ENCODE measurements at places on chromosomes 2 and 18.

- no peaks in the 10 kb centered on the region for H3K36me3 ChIP-seq
- peaks cover 8% of the 10 kb centered on the region for H3K4me1 ChIP-seq
- no peaks in the 10 kb centered on the region for H3K27me3 ChIP-seq
- H3K4me3 ChIP-seq, result no peak overlapping the region
- DNase-seq, result no peak
- no peak overlapping the region for H3K27ac ChIP-seq
These were observed 187.4 kb downstream of the ARL4C start for GRCh38 chr2:234309431-234309830.

GRCh38 chr2:181241797-181242196 is 215.4 kb upstream of the ITGA4 start:
- DNase-seq, result no peak
- no peak overlapping the region for H3K27ac ChIP-seq
- H3K4me3 ChIP-seq, result no peak overlapping the region
- H3K36me3 ChIP-seq, result no peaks in the 10 kb centered on the region
- H3K4me1 ChIP-seq, result no peaks in the 10 kb centered on the region

- no peak for DNase-seq
- no peaks in the 10 kb centered on the region for H3K27me3 ChIP-seq
- no peaks in the 10 kb centered on the region for H3K36me3 ChIP-seq
- no peak overlapping the region for H3K27ac ChIP-seq
- no peaks in the 10 kb centered on the region for H3K4me1 ChIP-seq
These were observed 66.4 kb downstream of the OSR1 start for GRCh38 chr2:19292007-19292406.

GRCh38 chr2:37110306-37111212 is 26.2 kb downstream of the GPATCH11 start:
- no peaks in the 10 kb centered on the region for H3K27me3 ChIP-seq
- no peaks in the 10 kb centered on the region for H3K4me1 ChIP-seq
- H3K36me3 ChIP-seq, result peaks cover 2% of the 10 kb centered on the region
- DNase-seq, result no peak
- H3K4me3 ChIP-seq, result no peak overlapping the region

DNA sequence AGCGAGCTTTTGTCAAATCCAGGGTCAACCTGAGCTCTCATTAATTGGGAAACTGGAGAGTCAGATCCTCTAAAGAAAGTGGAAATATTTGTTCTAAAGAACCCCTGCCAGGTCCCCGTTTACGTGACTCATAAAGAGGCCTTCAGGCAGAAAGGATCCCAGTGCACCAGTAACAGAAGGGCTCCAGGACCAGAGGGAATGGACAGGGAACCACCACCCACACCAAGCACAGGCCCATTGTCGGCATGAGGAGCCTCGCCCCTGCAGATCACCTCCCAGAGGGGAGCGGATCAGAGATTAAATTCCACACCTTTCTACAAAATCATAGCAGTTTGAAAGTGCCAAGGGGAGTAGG is 16.4 kb upstream of the C1QL2 start:
- H3K27ac ChIP-seq, result no peak overlapping the region
- no peaks in the 10 kb centered on the region for H3K4me1 ChIP-seq
- DNase-seq, result no peak

DNA sequence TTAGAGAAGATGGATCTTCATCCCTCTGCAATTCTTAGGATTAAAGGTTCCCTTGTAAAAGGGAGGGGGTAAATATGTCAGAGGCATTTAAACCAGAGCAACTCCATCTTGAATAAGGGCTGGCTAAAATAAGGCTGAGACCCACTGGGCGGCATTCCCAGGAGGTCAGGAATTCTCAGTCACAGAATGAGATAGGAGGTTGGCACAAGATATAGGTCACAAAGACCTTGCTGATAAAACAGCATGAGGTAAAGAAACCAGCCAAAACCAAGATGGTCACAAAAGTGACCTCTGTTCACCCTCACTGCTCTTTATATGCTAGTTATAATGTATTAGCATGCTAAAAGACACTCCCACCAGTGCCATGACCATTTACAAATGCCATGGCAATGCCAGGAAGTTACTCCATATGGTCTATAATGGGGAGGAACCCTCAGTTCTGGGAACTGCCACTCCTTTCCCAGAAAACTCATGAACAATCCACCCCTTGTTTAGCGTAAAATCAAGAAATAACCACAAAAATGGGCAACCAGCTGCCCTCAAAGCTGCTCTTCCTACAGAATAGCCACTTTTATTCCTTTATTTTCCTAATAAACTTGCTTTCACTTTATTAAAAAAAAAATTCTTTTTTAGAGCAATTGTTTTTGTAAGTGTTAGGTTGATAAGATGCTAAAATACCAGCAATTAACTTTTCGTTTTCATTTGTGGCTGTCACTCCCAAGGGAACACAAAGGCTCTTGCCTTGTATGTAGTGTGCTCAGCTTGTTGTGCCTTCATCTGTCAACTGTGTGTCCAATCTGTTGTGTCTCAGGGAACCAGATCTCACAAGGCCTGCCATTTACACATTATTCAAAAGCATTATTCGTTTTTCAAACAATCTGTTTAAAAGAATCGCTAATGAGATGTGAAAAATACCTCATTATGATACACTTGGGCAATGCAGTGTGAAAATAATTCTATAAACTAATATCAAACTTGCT is 205.2 kb upstream of the RGPD4 start:
- no peak for DNase-seq
- H3K27me3 ChIP-seq, result no peaks in the 10 kb centered on the region
- H3K36me3 ChIP-seq, result no peaks in the 10 kb centered on the region
- H3K4me1 ChIP-seq, result no peaks in the 10 kb centered on the region

DNA sequence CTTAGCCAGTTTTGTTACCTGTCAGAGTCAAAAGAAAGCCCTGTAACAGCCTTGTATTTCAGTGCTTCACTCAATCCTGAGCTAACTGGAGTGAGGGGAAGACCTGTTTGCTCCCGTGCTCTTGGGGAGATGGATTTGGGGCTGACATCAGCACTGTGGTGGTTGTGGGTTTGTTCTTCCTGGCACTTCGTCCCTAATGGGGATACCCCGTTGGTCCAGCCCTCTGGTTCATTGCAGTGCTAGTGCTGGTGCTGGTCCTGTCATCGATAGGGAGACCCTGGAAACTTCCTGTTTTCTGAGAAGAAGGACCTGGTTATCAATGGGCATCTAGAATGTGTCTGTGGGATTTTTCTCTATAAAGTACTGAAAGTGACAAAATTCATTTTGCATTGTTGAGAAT is 205.4 kb downstream of the ZNF407 start:
- H3K36me3 ChIP-seq, result no peaks in the 10 kb centered on the region
- no peaks in the 10 kb centered on the region for H3K4me1 ChIP-seq
- H3K4me3 ChIP-seq, result no peak overlapping the region
- H3K27ac ChIP-seq, result no peak overlapping the region

GRCh38 chr18:44098551-44099098 is 582.1 kb upstream of the SETBP1 start:
- DNase-seq, result no peak
- H3K4me3 ChIP-seq, result no peak overlapping the region
- H3K4me1 ChIP-seq, result no peaks in the 10 kb centered on the region
- H3K27me3 ChIP-seq, result no peaks in the 10 kb centered on the region
- H3K36me3 ChIP-seq, result no peaks in the 10 kb centered on the region

DNA sequence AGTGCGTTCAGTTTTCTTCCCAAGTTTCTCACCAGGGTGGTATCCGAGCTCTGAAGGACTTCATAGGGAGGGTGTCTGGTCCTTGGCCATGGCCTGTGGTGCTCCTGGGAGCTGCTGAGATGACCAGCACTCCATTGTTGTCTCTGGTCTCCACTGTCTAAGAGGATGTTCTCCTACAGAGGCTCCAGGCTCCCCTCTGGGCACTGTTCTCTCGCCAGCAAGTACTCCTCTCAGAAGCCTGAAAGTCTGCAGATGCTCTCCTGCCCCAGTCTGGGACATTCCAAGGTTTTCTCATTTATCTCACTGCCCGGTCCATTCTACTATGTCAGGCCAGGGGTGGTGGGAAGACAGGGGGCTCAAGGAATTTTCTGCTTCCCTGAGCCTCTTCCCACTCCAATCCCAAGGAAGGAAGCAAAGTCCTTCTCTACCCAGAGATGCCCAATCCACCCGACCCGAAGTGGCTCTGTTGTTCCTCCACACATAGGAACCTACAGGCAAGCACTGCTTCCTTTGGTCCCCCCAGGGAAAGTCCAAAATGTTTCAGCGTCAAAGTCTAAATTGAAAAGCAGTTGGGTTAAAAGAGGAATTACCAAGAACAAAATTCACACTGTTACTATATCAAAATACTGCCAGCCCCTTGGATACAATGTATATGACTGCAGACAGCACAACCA is 110.5 kb downstream of the GYPC start:
- no peak for DNase-seq
- no peaks in the 10 kb centered on the region for H3K27me3 ChIP-seq
- H3K36me3 ChIP-seq, result no peaks in the 10 kb centered on the region
- H3K4me1 ChIP-seq, result no peaks in the 10 kb centered on the region
- H3K4me3 ChIP-seq, result no peak overlapping the region

DNA sequence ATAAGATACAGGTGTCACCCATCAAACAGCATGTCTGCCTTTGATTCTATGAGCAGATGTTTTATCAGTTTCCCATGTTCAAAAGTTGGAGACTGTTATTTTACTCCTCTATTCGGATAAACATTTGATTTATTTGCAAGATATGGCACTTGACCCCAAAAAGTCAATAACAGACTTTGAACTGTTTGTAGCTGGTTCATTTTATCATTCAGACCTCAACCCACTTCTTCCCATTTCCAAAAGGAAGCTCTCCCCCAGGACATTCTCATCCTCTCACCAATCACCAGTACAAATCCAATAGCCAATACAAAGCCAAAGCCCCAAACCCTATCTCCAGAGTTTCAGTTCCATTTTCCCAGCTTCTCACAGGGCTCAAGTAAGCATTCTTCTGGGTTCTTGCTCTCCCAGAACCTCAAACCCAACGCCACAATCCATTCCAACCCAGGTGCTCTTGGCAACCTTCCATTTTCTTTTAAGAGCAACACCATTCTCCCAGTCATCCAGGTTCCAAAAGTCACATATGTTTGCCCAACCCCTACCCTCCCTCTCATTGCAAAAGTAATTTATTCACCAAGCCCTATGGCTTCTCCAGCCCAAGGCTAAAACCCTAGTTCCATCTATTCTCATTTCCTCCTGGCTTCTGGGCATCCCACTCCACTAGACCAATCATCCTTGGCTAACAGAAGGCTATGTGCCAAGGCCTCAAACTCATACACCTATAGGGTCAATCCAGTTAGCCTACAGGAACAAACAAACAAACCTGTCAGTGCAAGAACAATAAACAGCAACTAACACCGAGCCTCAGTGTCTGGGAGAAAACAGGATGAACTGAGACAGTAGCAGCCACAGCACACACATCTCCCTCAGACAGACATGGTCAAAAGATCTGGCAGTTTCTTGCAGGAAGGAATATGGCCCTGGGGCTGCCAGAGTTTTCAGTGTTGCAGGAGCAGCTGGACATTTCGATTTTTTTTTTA is 9.2 kb downstream of the ACVR1 start:
- H3K27ac ChIP-seq, result no peak overlapping the region
- DNase-seq, result no peak
- no peak overlapping the region for H3K4me3 ChIP-seq

DNA sequence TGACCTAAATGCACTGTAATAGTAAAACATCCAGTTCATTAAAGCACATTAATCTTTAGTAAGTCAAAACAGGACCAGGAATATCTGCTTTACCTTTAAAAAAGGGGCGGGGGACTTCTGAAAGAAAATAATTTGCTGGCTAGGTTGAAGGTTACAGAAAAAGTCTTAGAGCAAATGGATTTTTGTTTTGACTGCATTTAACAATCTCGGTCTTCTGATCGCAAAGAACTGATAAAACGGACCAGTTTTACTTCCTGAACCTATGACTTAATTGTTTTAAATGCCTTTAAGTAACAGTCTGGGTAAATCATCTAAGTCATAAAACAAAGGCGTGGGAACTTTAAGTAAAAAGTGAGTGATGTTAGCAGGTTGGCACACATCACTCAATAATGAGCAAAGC is 783 bp downstream of the BUB1 start:
- H3K27ac ChIP-seq, result no peak overlapping the region
- H3K4me1 ChIP-seq, result peaks cover 10% of the 10 kb centered on the region
- peaks cover 42% of the 10 kb centered on the region for H3K36me3 ChIP-seq
- H3K27me3 ChIP-seq, result no peaks in the 10 kb centered on the region
- H3K4me3 ChIP-seq, result peak overlapping the region; percentile 60

- DNase-seq, result no peak
- H3K4me3 ChIP-seq, result no peak overlapping the region
- H3K4me1 ChIP-seq, result no peaks in the 10 kb centered on the region
- no peaks in the 10 kb centered on the region for H3K36me3 ChIP-seq
- no peak overlapping the region for H3K27ac ChIP-seq
These were observed 121.1 kb downstream of the LAMA3 start for GRCh38 chr18:23810396-23810795.

DNA sequence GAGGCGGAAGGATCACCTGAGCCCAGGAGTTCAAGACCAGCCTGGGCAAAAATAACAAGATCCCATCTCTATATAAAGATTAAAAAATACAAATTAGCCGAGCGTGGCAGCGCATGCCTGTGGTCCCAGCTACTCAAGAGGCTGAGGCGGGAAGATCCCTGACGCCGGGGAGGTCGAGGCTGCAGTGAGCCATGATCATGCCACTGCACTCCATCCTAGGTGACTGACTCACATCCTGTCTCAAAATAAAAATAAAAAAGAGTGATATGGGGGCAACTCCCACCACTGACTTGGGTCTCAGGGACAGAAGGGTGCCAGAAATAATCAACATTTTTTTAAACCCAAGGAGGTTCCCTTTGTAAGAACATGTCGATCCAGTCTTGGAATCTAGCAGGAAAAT is 37.6 kb downstream of the ZNF516 start:
- H3K4me3 ChIP-seq, result no peak overlapping the region
- no peak overlapping the region for H3K27ac ChIP-seq
- H3K36me3 ChIP-seq, result peaks cover 5% of the 10 kb centered on the region
- no peaks in the 10 kb centered on the region for H3K27me3 ChIP-seq
- peaks cover 44% of the 10 kb centered on the region for H3K4me1 ChIP-seq
- no peak for DNase-seq

DNA sequence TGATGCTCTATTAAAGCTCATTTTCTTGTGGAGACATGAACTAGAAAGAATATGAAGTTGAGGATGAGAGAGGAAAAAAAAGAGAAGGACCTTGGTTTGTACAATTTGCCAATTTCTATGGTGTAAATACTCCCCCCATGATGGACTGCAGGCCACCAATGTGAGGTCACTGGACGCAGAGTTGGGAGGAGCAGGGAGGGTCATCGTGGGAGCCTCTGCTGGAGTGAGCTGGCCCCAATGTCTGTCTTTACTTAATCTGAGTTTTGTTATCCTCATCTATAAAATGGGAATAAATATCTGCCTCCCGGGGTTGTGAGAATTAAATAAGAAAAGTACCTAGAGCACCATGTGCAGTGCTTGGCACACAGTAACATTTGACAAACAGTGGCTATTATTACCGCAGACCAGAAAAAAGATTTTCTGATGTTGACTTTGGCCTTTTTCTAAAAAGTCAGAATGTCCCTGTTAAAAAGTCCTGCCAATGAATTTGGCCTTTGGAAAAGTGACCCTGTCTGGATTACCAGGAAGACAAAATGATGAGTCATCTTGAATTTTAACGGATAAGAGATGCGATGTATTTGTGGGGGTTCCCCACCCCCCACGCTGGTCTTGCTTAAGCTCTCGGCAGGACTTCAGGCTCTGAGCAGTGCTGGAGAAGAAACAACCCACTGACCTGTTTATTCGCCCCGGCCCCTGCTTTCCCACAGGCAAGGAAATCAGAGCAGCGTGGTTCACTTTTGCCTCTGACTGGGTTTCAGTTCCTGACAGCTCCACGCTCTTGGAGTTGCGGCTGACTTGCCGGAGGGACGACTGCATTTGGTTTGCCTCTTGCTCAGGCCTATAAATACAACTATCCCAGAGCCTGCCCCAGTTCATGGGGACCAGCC is 50.3 kb upstream of the FOSL2 start:
- H3K4me3 ChIP-seq, result no peak overlapping the region
- no peak for DNase-seq
- H3K36me3 ChIP-seq, result peaks cover 5% of the 10 kb centered on the region
- no peaks in the 10 kb centered on the region for H3K27me3 ChIP-seq
